ENCODE measurements at places on chromosomes 16 and 17. TPM values are rescaled to one million over a fixed set of nuclear protein-coding genes. Genes with fewer than 3 reads are reported as not detected.

BAHCC1 gene
- total RNA-seq, result 8.3 TPM

OSGIN1 gene
- total RNA-seq, result 7.0 TPM

ATP2A1 gene
- total RNA-seq, result 0.37 TPM

BEAN1 gene
- total RNA-seq, result 1.6 TPM

SLC16A5 gene
- total RNA-seq, result 14.3 TPM

ALDH3A1 gene
- 0.32 TPM for total RNA-seq

IKZF3 gene
- 1.7 TPM for total RNA-seq

C16orf54 gene
- 1.7 TPM for total RNA-seq
